ENCODE measurements at places on chromosomes 4 and X. TPM values are rescaled to one million over a fixed set of nuclear protein-coding genes. Genes with fewer than 3 reads are reported as not detected.
A peak's percentile ranks its signal among the peaks of the same experiment; 100 is the strongest.

- no peak for DNase-seq
These were observed 344.4 kb upstream of the ACTRT1 start for GRCh38 chrX:128396601-128397000.

Gene SPANXA1
- total RNA-seq, result not detected

GRCh38 chr4:40454816-40455215, 119.7 kb downstream of the CHRNA9 start:
- DNase-seq, result no peak

GRCh38 chrX:51361251-51361650, 28.6 kb downstream of the NUDT10 start:
- DNase-seq, result peak; percentile 23

Gene SPANXN2
- total RNA-seq, result not detected

Gene CCDC158
- total RNA-seq, result 0.05 TPM

GRCh38 chr4:107950746-107951540, 19.6 kb downstream of the CYP2U1 start:
- no peak for DNase-seq

- DNase-seq, result no peak
These were observed 704.6 kb downstream of the SMARCA1 start for GRCh38 chrX:128818690-128819089.

DNA sequence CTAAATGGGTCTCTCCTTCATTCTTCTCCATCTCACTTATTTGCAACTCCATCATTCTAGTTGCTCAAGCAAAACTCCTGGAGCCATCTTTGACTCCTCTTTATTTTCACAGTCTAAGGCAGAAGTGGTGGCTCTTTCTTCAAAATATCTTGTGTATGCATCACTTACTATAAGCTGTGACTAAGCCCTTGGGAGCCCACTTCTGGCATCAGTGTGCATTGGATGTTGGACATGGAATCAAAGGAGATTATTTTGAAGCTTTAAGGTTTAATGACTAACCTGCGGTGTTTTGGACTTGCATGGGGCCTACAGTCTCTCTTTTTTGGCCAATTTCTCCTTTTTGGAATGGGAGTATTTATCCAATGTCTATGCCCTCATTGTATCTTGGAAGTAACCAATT, 276.8 kb downstream of the SPOCK3 start:
- no peak for DNase-seq

Gene FAM114A1
- 13.8 TPM for total RNA-seq

GRCh38 chr4:58144721-58145120, 1034.5 kb upstream of the IGFBP7 start:
- DNase-seq, result no peak

GRCh38 chr4:177681902-177682301, 239.7 kb upstream of the AGA start:
- no peak for DNase-seq

Gene DCAF4L1
- 0.09 TPM for total RNA-seq

Measured in WTC11 (cell line).